ENCODE measurements at places on chromosomes 6 and 20.

GRCh38 chr6:161128680-161129196 is 137.2 kb downstream of the MAP3K4 start:
- no peak for DNase-seq

GRCh38 chr20:58450254-58450653 is 61.2 kb downstream of the VAPB start:
- DNase-seq = no peak

DNA sequence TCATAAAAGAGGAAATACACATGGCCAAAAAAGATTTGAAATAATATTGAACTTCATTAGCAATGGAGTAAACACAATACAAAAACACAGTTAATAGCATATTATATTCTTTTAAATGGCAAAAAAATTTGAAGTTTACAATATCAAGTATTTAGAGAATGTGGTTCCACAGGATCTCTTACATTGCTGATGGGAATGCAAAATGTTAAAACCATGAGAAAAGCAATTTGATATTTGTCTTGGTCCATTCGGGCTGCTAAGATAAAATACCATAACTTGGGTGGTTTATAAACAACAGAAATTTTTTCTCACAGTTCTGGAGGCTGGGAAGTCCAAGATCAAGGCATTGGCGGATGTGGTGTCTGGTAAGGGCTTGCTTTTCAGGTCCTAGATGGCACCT is 154.0 kb upstream of the PLN start:
- no peak for DNase-seq

- no peak for DNase-seq
Measured at GRCh38 chr6:161949531-161949930, 675.7 kb upstream of the AGPAT4 start.

GRCh38 chr20:34388000-34388399 is 24.9 kb downstream of the ITCH start:
- DNase-seq = no peak

- no peak for DNase-seq
Measured at GRCh38 chr6:56076033-56076432, 171.3 kb downstream of the COL21A1 start.

GRCh38 chr6:47071681-47072080 is 29.5 kb upstream of the ADGRF1 start:
- DNase-seq = no peak

GRCh38 chr6:119661078-119661477 is 311.5 kb upstream of the MAN1A1 start:
- DNase-seq = no peak
